ENCODE measurements at places on chromosomes 12 and 14. TPM values are rescaled to one million over a fixed set of nuclear protein-coding genes. Genes with fewer than 3 reads are reported as not detected.

NPAS3 gene
- not detected for total RNA-seq

DNA sequence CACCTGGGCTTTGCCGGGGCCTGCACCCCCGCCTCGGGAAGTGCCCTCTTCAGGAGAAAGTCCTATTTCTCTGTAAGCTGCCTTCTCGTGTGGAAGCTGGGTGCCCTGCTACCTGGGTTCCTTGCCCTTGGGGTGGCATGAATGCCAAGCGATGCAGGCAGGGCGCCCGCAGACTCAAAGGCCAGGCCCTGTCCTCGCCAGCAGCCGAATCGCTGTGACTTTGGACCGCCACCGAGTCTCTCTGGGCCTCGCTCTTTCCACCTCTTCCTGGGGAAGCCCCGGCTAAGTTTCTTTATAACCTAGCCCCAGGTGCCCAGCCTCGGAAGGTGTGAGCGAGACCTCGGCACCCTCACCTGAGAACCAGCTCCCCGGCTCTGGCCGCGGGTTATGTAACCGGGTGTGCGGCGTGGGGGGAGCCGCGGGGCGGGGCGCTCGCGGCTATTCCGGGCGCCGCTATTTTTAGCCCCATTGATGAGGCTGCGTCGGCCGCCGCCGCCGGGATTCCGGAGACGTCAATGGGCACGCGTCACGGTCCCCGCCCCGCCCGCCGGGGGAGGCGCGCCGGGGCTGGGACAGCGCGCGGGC lies 14.6 kb upstream of the NR4A1 start:
- peak; percentile 84 for DNase-seq

INSM2 gene
- total RNA-seq = not detected

DNA sequence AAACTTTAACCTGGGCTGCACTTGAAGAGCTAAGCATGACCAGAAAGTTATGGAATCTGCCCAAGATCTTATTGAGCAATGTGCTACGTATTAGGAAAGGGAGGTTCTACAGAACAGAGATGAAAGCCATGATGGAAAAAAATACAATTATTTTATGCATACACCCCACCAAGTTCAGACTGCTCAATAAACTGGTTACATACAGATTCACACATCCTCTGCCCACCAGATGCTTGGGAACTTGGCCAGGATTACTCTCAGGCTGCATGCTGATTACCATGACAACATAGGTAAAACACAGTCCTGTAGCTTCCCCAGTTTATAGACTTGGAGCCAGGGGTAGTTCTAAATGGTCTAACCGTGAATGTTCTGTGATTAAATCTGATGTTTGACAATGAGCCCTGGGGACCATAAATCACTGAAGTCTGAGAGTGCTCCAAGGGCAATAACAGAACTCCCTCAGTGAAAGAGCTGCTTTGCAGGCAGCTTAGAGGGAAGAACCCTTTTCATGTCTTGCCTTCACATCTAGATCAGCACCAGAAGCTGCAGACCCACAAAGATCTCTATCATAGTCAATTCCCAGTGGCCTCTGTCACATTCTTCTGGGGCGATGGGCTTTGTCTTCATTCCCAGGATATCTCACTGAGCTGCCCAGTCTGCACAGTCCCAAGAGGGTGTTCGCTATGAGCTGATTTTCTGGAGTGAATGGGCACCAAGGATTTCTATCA lies 232.2 kb downstream of the EMP1 start:
- no peak for DNase-seq

SMCO3 gene
- not detected for total RNA-seq

B4GALNT1 gene
- total RNA-seq = 3.6 TPM

CBLN3 gene
- total RNA-seq = 5.3 TPM

SLC7A8 gene
- 3.5 TPM for total RNA-seq

- DNase-seq = no peak
These were observed 390.1 kb downstream of the KCNH5 start for GRCh38 chr14:62655166-62655565.

- DNase-seq = no peak
These were observed 481.7 kb downstream of the BCAT1 start for GRCh38 chr12:24467226-24467625.

- no peak for DNase-seq
These were observed 2.3 kb upstream of the CLEC4C start for GRCh38 chr12:7749442-7749841.

DNA sequence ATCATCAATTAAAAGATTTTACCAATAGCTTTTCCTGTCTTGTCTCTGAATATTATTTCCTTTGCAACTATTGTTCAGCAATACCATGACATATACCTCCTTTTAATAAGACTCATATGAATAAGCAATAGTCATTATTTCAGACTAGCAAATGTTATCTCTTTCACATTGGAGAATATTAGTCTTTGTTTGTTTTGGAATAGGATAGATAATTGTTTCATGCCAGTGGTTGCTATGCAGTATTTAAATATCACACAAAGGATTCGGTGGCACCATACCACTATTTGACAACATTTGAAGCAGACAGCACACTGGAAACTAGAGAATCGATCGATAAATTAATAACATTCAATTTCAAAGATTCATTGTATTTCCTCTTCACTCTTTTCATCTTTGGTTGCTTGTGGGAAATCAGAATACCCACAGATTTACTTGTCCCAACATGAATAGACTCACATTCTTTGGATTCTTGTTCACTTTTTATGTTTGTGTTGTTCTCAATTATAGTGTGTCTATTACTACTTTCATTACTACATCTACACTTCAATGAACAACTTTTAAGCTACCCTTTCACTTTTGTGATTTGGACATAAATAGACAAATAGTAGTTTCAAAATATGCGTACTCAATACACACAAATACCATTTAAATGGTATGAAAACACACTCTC lies 42.7 kb upstream of the TBPL2 start:
- no peak for DNase-seq

ALG10B gene
- 6.6 TPM for total RNA-seq

HVCN1 gene
- total RNA-seq = 3.3 TPM

GRCh38 chr14:67170660-67171059 lies 18.6 kb upstream of the GARIN2 start:
- no peak for DNase-seq

GRCh38 chr12:106080791-106081170 lies 58.0 kb downstream of the NUAK1 start:
- DNase-seq = no peak

DNA sequence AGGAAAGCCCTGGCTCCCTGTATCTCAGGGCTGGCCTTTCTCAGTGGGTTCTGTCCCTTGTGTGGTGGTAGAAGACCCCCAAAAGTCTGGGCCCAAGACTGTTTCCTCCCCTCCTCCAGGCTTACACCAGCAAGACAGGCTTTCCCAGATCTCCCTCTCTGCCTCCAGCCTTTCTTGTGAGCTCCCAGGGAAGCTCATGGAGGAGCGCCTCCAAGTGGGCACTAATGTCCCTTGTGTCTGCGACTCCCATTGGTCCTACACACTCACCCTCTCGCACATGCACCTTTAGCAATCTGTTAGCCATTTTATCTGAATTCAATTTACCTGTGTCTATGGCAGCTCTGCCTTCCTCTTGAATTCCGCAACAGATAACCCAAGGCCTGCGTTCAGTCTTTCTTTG lies 251.1 kb upstream of the CAND1 start:
- DNase-seq = no peak

- no peak for DNase-seq
These were observed 43.3 kb downstream of the GALNT8 start for GRCh38 chr12:4763549-4763948.

- no peak for DNase-seq
These were observed 1.6 kb upstream of the FMNL3 start for GRCh38 chr12:49708851-49709250.

GRCh38 chr12:67331123-67331522 lies 62.0 kb downstream of the CAND1 start:
- DNase-seq = no peak

DNA sequence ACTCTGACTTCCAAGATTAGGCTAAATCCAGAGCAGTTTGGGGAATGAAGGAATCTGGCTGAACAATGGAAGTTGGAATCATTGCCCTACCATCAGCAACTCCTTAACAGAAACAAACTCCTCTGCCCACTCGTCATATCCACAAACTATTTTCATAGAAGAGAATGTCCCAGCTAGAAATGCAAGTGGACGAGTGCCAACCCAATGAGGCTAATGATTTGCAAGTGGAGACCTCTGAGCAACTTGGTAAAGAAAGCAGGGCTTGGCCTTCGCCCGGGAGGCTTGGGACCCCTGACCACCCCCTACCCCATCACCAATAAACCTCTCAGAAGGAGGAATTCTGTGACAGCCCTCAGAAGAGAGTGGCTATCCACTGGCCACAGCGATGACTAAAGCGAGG lies 40.0 kb upstream of the DDX11 start:
- DNase-seq = no peak

DNA sequence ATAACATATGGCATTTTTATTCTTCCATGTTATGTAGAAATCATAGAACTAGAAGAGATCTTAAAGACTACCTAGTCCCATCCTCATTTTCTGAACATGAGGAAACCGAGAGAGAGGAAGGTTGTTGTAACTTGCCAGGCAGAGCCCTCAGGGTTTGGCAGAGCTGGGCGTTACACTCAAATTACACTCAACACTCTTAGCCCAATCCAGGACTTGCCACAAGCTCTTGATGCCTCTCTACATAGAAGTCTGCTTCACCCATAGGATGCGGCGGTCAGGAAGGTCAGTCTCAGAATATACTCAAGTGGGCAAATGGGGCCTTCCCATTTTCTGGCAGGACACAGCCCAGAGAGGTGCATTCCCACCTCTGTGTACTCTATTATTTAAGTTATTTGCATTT lies 208.1 kb downstream of the ZFP36L1 start:
- DNase-seq = no peak

KRT75 gene
- not detected for total RNA-seq

GRCh38 chr12:57630891-57631433 lies 2.0 kb downstream of the B4GALNT1 start:
- DNase-seq = no peak

Measured in natural killer cell treated with Interleukin-12 subunit alpha and Interleukin-12 subunit beta and Interleukin-15 and Interleukin-18, amount 100 ng/mL, for 72 hours (primary cell).